Dermis microvascular lymphatic vessel endothelial cell (primary cell): ENCODE measurements at places on chromosomes 5 and 9. TPM values are rescaled to one million over a fixed set of nuclear protein-coding genes. Genes with fewer than 3 reads are reported as not detected.

GRCh38 chr9:88522360-88522759, 12.6 kb upstream of the NXNL2 start:
- DNase-seq = no peak

DNA sequence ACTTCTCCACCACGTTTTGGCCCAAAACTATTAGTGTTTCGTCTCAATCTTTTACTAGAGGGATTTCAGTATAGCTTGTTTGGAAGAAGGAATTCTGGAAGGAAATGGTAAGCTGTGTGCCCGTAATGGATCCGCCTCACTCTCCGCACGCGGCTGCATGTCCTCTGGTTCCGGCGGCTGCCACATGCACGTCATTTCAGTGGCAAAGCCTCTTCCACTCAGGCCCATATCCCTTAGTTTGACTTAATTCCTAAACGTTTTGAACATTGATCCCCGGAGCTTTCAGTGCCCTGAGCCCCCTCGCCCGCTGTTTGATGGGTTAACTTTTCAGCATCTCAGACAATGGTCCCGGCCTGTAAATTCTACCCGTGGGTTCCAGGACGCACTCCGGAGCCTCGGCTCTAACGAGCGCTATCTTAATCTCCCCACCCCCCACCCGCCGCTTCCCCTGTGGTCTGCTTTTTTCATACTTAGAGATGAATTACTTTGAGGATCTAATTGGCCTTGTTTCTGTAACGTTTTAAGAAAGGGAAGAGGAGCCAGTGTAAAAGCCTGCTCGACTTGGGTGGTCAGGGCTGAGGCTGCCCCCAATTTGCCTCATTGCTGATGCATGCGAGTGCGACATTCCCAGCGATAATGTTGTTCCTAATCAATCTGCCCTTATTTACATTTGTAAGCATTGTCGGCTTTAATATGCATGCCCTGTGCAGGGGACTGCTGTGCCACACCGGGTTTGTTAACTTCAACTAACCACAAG, 4.6 kb downstream of the PTCH1 start:
- no peak for DNase-seq

GRCh38 chr9:126403397-126403796, 76.8 kb downstream of the MVB12B start:
- DNase-seq = no peak

Gene PCDHA9
- under 0.01 TPM in 2 replicates for total RNA-seq

- DNase-seq = no peak
Measured at GRCh38 chr5:38725371-38725865, 120.4 kb upstream of the OSMR start.

DNA sequence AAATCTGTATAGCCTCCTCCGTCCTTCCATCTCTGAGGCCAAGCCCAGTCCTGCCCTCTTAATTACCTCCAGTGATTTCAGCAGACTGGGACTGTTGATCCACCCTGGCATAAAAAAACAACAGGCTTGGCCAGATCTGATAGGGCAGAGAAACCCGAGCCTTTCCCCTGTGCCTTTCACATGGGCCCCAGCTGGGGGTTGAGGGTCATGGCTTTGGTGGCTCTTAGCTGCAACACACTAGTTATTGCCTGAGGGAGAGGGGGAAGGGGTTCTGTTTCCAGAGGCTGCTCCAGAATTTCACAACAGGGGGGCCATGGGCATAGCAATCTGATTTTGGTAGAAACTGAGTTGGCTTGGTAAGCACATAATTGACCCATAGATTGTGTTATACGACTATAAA, 21.2 kb upstream of the PANK3 start:
- no peak for DNase-seq

Gene ZNF354C
- total RNA-seq = 4.9 and 5.8 TPM in 2 replicates

DNA sequence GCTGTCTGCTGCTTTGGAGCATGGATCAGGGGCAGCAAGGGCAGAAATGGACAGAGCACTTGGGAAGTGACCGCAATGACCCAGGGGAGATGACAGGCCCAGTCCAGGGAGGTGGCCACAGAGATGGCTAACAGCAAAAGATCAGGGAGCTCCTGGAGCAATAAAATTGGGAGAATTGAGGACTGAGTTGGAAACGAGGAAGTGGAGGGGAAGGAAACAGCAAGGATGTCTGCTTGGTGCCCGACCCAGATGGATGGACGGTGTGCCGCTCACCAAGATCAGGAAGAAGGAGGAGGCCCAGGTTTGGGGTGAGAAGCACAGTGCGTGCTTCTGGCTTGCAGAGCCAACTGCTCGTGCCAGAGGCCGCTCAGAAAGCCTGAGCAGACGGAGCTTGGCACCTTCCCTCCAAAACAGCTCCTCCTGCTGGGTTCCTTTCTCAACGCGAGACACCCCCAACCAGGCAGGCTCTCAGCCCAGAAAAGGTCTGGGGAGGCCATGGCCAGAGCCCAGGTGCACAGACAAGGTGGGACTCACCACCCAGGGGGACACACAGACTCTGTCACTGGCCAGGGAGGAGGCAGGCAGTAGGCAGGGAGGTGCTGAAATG, 1.7 kb upstream of the SLC34A1 start:
- no peak for DNase-seq

DNA sequence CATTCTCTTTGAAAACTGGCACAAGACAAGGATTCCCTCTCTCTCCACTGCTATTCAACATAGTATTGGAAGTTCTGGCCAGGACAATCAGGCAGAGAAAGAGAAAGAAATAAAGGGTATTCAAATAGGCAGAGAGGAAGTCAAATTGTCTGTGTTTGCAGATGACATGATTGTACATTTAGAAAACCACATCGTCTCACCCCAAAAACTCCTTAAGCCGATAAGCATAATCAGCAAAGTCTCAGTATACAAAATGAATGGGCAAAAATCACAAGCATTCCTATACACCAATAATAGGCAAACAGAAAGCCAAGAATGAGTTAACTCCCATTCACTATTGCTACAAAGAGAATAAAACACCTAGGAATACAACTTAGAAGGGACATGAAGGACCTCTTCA, 21.0 kb upstream of the EPB41L4A start:
- DNase-seq = no peak

Gene IFNA13
- not detected in 2 replicates for total RNA-seq

DNA sequence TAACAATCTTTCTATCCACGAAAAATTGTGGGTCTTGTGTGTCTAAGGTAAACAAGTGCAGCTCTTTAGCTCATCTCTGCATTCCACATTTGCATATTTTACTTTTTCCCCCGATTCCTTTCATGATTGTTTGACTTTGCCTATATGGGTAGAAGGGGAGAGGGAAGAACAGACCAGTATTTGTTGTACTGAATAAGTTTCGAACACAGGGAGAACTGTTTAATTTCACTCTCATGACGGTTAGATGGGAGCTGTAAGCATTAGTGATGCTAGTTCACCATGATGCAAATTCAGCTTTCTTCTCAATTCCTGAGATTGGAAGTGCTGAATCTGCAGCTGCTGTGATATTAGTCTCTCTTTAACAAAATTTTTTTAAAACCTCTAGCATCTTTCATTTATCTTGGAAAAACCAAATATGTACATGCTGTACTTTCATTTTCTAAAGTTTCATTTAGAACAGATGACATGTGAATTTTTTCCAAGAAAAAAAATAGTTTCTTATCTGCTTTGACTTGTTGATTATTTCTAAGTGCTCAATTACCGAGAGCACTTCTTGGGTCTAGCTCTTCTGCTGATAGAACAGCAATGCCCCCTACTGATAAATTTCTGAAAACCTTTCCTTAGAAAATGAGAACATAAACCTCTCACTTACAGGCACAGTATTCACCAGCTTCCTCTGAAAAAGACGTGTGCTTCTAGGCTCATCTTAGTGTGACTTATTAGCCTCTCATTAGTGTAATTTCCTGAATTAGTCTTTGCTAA, 149.5 kb downstream of the BAAT start:
- DNase-seq = peak; percentile 34

Gene ACTBL2
- not detected in 2 replicates for total RNA-seq

Gene ARHGEF39
- total RNA-seq = 0.51 and 1.0 TPM in 2 replicates

Gene FOXD4L4
- 0.13 TPM in 1 of 2 replicates, not detected in the other for total RNA-seq

- DNase-seq = no peak
Measured at GRCh38 chr9:35529161-35529823, 39.4 kb downstream of the RUSC2 start.

GRCh38 chr5:59988396-59988795, 94.9 kb upstream of the PDE4D start:
- no peak for DNase-seq

Gene PCDHB14
- 0.51 and 1.3 TPM in 2 replicates for total RNA-seq

GRCh38 chr5:175822225-175822624, 49.2 kb upstream of the CPLX2 start:
- DNase-seq = no peak

Gene SLC25A2
- total RNA-seq = under 0.01 and 0.13 TPM in 2 replicates

Gene CXXC5
- 41.1 and 71.3 TPM in 2 replicates for total RNA-seq

GRCh38 chr9:112065806-112066606, 109.1 kb downstream of the SUSD1 start:
- DNase-seq = peak; percentile 48

GRCh38 chr5:55895346-55895745, 44.2 kb downstream of the IL31RA start:
- DNase-seq = no peak

GRCh38 chr5:147286296-147286695, 51.5 kb downstream of the STK32A start:
- DNase-seq = no peak

DNA sequence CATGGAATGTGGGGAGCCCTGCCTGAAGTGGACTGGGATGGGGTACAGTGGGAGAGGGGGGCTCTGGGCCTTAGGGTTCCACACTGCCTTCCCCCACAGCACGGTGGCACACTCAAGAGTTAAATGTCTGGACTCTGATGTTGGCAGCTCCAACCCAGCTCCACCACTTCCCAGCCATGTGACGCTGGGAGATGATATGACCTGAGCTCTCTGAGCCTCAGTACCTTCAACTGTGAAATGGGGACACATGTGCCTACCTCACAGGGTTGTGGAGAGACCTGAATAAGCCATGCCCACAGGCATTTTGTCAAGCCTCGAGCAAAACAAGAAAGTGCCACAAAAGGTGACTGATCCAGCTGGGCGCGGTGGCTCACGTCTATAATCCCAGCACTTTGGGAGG, 3.4 kb upstream of the PDGFRB start:
- no peak for DNase-seq

- no peak for DNase-seq
Measured at GRCh38 chr5:63081402-63081801, 502.8 kb downstream of the LRRC70 start.

Gene OR13J1
- not detected in 2 replicates for total RNA-seq

GRCh38 chr5:37251665-37252064, 2.5 kb upstream of the CPLANE1 start:
- DNase-seq = no peak

Gene IL4
- total RNA-seq = not detected in 2 replicates

DNA sequence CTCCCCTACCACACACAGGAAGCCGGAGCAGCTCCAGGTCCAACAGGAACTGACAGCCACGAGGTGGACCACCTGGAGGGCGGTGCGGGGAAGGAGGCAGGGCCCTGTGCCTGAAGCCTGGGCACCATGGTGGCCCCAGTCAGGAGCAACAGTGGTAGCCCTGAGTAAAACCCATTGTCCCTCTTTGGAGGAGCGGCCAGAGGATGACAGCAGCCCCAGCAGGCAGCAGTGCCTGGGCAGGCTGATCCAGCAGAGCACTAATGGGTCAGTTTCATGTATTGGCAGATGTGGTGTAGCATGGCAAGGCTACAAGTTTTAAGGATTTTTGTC, 47.7 kb upstream of the GARNL3 start:
- no peak for DNase-seq

- peak; percentile 12 for DNase-seq
Measured at GRCh38 chr5:95931079-95931833, 30.4 kb downstream of the ELL2 start.

- no peak for DNase-seq
Measured at GRCh38 chr5:150675069-150675468, 14.0 kb downstream of the MYOZ3 start.

Gene DMGDH
- total RNA-seq = 0.51 and 0.76 TPM in 2 replicates
